ENCODE measurements at places on chromosomes 4 and X.
A peak's percentile ranks its signal among the peaks of the same experiment; 100 is the strongest.

GRCh38 chr4:150582146-150582872 lies at the start of gene MAB21L2:
Gene MAB21L2, plus strand, starts transcription at chr4:150582151. Its CDS starts 879 bp downstream, at chr4:150583030.
- DNase-seq, result no peak

GRCh38 chr4:169115897-169116254 lies 105.8 kb upstream of the CBR4 start:
- DNase-seq, result peak; percentile 94

GRCh38 chrX:16305187-16305586 lies 137.9 kb downstream of the MAGEB17 start:
- DNase-seq, result no peak

DNA sequence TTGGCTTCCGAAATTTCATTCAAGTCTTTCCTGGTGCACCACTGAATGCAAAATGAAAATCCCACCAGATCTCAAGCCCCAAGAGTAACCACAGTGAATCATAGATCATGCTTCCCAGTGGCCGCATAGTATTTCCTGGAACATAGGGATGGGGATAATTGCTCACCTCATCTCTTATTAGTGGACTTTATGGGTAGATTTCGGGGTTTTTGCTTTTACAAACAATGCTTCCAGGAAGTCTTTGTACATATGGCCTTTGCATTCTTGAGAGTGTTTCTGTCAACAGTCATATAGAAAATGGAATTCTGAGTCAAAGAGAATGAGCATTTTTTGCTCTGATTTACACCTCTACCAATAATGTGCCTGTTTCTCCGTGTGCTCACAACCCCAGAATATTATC lies 53.4 kb downstream of the PPEF2 start:
- DNase-seq, result peak; percentile 38

GRCh38 chrX:129071390-129071789 lies 451.9 kb downstream of the SMARCA1 start:
- no peak for DNase-seq

- DNase-seq, result no peak
These were observed 842.2 kb downstream of the STIM2 start for GRCh38 chr4:27702730-27703431.

DNA sequence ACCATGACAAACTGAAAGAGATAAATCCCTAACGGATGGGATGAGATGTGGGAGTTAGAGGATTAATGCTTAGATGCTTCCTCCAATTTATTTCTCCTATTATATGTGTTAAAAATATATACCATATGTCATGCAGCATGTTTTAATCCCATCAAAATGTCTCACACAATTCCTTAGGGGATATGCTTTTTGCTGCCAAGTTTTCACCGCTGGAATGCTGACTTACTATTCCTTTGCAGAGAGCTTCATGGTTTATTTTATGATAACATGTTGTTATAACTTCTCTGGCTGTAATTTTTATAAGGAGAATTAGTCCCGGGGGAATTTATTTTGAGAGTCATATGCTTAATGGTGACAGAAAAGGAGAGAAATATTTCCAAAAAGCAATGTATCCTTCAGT lies 670.3 kb downstream of the IL1RAPL1 start:
- DNase-seq, result no peak

GRCh38 chr4:41887821-41888686 lies 47.2 kb upstream of the TMEM33 start:
- peak; percentile 61 for DNase-seq

GRCh38 chrX:41688156-41688555 lies 617 bp upstream of the GPR34 start:
- DNase-seq, result no peak

GRCh38 chr4:23876418-23877089 lies 13.3 kb downstream of the PPARGC1A start:
- DNase-seq, result no peak

DNA sequence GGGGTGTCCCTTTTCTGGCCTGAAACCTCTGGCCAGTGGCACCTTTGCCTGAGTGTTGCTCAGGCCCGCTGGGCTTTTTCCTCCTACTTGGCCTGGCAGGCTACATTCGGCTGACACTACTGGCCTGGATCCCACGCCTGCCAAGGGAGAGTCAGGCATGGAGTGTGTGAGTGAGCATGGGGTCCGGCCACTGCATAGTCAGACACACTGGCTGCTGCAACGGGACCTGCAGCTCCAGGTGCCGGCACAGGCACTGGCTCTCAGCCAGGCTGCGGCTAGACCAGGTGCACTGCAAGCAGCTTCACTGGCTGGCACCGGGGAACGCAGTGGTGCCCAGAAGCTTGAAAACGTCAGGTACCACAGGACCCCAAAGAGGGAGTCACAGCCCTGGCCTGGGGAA lies 434.9 kb downstream of the ARHGAP24 start:
- DNase-seq, result no peak

DNA sequence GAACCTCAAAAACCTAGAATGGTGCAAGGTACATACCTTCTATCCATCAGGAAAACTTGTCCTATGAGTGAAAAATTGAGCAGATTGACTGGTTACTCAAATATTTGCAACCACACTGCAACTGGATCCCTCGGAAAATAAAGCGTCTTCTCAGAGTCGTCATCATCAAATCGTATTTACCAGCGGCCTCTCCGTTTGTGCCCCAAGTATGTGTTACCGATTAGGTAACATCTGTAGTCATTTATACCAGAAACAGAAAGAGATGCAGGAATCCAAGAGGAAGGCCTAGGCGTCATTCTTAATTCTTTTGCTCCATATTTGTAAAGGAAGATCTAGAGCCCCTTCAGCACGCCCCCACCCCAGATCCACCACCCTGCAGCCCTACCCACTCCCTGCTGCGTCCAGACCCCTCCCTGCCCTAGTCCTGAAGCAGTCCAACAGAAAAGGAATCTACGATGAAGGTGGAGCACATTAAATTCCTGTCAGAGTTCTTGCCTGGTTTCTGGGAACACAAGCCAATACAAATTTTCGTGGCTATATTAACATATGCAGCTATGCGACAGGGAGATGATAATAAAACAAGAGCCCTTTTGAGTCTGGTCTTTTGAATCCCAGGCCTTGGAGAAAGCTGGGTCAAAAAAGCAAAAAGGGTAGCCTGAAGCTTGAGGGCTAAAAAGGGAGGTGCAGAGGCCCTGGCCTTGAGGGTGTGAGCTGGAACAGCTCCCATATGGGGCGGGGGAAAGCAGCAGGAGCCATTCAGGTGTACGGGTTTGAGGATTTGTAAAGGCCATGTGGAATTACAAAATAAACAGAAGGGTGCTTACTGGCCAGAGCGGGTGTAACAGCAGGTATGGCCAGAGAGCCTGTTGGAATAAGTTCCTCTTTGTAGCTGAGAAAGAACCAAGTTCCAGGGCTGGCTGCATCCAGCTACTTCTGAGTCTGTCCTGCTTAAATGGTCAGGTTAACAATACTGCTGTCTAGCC lies 77.0 kb downstream of the ZNF827 start:
- no peak for DNase-seq

- no peak for DNase-seq
These were observed 12.2 kb downstream of the DOCK11 start for GRCh38 chrX:118507766-118508165.

DNA sequence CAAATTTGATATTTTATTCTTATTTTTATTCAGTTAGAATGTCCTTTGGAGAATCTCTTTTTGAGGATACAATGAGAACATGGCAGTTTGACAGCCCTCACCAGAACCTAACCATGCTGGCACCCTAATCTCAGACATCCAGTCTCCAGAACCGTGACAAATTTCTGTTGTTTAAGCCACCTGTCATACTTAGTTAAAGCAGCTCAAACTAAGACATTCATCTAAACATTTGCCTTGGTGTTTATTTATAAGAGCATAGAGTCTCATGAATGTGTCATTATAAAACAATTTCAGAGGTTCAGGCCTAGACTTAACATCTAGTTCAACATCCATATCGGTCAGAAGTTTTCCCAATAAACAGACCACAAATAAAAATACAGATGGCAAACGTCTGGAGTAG lies 125.1 kb upstream of the FUNDC1 start:
- DNase-seq, result no peak

GRCh38 chr4:94759767-94760211 lies 2.0 kb downstream of the BMPR1B start:
- peak; percentile 52 for DNase-seq

DNA sequence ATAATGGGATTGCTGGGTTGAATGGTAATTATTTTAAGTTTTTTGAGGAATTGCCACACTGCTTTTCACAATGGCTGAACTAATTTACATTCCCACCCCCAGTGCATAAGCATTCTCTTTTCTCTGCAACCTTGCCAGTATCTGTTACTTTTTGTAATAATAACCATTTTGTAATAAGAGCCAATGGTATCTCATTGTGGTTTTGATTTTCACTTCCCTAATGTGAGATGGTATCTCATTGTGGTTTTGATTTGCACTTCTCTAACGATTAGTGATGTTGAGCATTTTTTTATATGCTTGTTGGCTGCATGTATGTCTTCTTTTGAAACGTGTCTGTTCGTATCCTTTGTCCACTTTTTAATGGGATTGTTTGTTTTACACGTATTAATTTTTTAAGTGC lies 213.1 kb upstream of the HDX start:
- DNase-seq, result no peak

GRCh38 chr4:54696649-54697048 lies 38.9 kb downstream of the KIT start:
- DNase-seq, result no peak

GRCh38 chr4:186472948-186473347 lies 82.4 kb downstream of the MTNR1A start:
- DNase-seq, result peak; percentile 67

GRCh38 chr4:65668201-65669089 lies 1.8 kb downstream of the EPHA5 start:
- DNase-seq, result peak; percentile 90

DNA sequence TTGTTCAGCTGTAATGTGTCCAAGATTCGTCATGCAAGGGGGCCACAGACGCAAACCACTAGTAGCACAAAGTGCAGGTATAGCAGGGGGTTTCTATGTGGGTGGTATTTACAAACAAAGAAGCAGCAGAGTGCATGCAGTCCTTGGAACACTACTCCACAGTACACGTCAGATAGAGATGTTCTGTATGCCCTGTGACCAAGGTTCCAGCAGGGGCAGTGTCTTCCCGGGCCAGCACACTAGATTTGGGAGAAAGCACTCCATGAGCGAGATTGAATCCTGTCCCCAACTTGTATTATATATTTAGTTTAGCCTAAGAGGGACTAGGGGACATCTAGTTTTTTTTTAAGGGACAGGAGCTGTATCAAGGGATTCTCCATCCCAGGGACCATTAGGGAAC lies 54.4 kb upstream of the ESX1 start:
- no peak for DNase-seq

DNA sequence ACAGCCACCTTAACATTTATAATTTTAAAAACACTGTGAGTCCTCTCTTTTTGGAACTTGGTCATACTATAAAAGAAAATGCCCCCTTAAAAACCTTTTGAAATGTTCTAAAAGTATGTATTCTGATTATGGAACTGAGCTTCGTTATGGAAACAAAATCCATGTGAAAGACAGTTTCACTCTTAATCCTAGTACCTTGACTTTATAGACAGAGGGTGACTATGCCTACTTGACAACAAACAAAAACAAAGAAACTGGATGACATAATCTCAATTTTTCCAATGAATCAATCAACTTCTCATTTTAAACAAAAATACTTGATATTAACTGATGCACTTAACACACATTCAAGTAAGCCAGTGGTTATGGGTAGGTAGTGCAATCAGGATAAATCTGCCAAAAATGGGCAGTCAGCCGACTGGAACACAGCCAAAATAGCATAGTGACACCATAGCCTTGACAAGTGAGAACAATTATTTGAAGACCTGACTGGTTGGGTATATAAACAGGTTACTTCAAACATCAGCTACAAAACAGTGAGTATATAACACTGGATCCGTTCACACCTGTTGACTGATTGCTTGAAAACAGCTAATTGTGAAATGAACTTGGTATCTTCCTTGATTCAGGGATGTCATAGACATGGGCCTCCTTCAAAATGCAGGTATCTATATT lies 265.5 kb downstream of the PPP3CA start:
- DNase-seq, result no peak

DNA sequence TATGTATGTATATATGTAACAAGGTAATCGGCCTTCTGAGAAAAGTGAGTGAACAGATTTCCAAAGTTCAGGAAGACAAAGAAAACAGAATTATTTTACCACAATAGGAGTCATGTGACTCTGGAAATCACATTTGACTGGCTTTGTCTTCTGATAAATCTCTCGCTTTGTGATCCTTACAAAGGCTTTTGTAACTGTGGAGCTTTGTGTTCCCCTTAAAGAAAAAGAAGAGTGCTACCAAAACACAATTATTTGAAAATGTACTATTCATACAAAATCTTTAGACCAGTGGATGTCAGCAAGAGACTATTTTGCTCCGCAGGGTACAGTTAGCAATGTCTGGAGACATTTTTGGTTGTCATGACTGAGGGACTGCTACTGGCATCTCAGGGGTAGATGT lies 238.8 kb downstream of the LDB2 start:
- no peak for DNase-seq

GRCh38 chrX:130789793-130790192 lies 113.2 kb downstream of the ENOX2 start:
- DNase-seq, result peak; percentile 3

GRCh38 chr4:172709376-172709775 lies 459.2 kb upstream of the GALNT7 start:
- no peak for DNase-seq

- DNase-seq, result no peak
These were observed 557 bp upstream of the USP38 start for GRCh38 chr4:143184217-143184502.

GRCh38 chrX:8632924-8633323 lies 99.0 kb downstream of the ANOS1 start:
- no peak for DNase-seq

DNA sequence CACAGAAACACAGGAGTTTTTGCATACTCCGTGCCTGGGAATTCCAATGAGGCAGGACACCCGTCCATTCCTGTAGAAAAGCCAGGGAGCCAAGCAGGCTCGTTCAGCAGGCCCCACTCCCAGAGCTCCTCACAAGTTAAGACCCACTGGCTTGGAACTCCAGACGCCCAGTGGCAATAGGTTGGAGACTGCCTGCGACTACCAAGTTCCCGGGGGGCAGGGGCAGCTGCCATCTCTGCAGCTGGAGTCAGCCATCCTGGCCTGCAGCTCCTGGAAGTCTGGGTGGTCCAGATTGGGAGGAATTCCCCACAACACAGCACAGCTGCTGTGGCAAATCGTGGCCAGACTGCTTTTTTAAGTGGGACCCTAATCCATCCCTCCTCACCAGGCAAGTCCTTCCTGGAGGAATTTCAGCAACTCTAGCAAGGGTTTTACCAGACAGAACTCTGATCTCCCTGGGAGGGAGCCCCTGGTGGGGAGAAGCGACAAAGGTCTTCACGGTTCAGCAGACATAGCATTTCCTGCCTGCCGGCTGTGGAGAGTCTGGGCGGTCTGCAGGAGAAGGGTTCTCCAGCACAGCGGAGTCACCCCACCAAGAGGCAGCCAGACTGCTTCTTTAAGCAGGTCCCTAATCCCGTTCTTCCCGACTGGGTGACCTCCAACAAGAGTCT lies 231.9 kb downstream of the STPG2 start:
- DNase-seq, result no peak

GRCh38 chrX:41971346-41971745 lies 48.0 kb upstream of the CASK start:
- no peak for DNase-seq

- no peak for DNase-seq
These were observed 66.2 kb upstream of the FRAS1 start for GRCh38 chr4:77990904-77991358.

Measured in osteoblast (primary cell).